Colonic mucosa (tissue), 4 donors: ENCODE measurements at places on chromosomes 13 and 19. TPM values are rescaled to one million over a fixed set of nuclear protein-coding genes. Genes with fewer than 3 reads are reported as not detected.

DNA sequence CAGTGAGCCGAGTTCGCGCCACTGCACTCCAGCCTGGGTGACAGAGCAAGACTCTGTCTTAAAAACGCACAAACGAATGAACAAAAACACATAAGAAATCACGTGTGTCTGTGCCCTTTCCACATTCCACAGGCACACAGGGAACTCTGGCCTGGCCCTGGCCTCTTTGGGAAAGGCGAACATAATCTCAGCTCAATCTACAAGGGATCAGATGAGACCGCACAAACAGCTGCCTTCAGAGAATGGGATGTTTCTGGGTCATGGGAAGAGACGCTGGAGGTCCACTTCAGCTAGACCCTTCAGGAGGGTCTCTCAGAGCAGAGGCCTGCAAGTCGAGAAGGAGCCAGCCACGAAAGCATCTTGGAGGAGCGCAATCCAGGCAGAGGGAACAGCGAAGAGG is 6.3 kb upstream of the CRTC1 start:
- no peaks in the 10 kb centered on the region for H3K4me1 ChIP-seq
- no peaks in the 10 kb centered on the region for H3K36me3 ChIP-seq
- no peak overlapping the region for H3K4me3 ChIP-seq
- no peaks in the 10 kb centered on the region for H3K27me3 ChIP-seq

- no peaks in the 10 kb centered on the region for H3K36me3 ChIP-seq
- no peak overlapping the region for H3K27ac ChIP-seq
- DNase-seq, result no peak
These were observed 23.1 kb downstream of the LRFN3 start for GRCh38 chr19:35959040-35959967.

DNA sequence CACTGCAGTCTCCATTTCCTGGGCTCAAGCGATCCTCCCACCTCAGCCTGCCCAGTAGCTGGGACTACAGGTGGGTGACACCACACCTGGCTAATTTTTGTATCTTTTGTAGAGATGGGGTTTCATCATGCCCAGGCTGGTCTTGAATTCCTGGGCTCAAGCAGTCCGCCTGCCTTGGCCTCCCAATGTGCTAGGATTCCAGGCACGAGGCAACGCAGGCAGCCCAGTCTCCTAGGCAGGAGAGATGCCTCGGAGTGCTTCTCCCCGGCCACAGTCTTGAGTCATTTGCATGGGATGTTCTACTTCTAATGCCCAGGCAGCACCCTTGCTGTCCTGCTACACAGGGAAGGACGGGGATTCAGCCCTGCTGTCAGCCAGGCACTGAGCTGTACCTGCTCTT is 8.7 kb downstream of the MICOS13 start:
- H3K4me1 ChIP-seq, result no peaks in the 10 kb centered on the region
- H3K4me3 ChIP-seq, result no peak overlapping the region
- DNase-seq, result no peak
- H3K27me3 ChIP-seq, result no peaks in the 10 kb centered on the region

DNA sequence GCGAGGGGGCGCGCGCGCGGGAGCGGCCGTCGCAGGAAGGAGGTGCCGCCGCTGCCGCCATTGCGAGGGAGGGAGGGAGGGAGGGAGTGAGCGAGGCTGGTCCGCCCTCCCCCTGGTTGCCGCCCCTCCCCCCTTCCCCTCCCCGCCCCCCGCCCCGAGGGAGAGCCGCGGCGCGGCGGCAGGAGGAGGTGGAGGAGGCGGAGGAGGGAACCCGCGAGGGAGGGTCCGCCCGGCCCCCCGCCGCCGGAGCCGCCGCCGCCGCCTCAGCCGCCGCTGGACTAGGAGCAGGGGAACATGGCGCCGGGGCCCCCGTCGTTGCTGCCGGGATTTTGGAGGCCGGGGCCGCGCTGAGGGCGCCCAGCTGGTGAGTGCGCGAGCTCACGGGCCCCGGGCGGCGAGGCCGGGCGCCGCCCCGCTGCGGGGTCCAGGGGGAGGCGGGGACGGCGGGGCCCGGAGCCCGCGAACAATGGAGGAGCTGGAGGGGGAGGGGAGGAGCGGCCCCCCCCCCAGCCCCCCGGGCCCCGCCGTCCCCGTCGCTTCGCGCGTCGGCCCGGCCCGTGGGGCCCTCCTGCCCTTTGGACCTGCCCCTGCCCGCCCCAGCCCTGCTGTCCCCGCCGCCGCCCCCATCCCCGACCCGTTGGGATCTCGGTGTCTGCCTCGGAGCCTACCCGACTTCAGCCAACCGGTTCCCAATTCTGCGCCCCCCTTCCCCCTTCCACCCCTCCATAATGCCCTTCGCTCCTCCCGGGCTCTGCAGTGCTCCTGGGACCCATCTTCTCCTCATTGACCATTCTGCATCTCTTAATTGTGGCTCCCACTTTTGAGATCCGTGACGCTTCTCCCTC is at the start of gene ARHGAP35:
TSS of gene ARHGAP35 (plus strand) at position 152 of the 845 bp plus-strand sequence. CDS start 57,679 bp downstream, outside the sequence.
- peak; percentile 51 for DNase-seq
- no peaks in the 10 kb centered on the region for H3K27me3 ChIP-seq
- H3K4me1 ChIP-seq, result peaks cover 12% of the 10 kb centered on the region
- H3K27ac ChIP-seq, result peak within 1 kb of the TSS; percentile 96
- peak within 1 kb of the TSS; percentile 90 for H3K4me3 ChIP-seq

- no peak overlapping the region for H3K4me3 ChIP-seq
- no peaks in the 10 kb centered on the region for H3K36me3 ChIP-seq
- DNase-seq, result no peak
- H3K4me1 ChIP-seq, result no peaks in the 10 kb centered on the region
- no peak overlapping the region for H3K27ac ChIP-seq
- H3K27me3 ChIP-seq, result no peaks in the 10 kb centered on the region
These were observed 8.7 kb downstream of the ATP12A start for GRCh38 chr13:24688950-24689349.

- no peak overlapping the region for H3K4me3 ChIP-seq
- no peak for DNase-seq
- H3K27ac ChIP-seq, result no peak overlapping the region
- no peaks in the 10 kb centered on the region for H3K27me3 ChIP-seq
These were observed 343.7 kb upstream of the ARGLU1 start for GRCh38 chr13:106911627-106912026.

DNA sequence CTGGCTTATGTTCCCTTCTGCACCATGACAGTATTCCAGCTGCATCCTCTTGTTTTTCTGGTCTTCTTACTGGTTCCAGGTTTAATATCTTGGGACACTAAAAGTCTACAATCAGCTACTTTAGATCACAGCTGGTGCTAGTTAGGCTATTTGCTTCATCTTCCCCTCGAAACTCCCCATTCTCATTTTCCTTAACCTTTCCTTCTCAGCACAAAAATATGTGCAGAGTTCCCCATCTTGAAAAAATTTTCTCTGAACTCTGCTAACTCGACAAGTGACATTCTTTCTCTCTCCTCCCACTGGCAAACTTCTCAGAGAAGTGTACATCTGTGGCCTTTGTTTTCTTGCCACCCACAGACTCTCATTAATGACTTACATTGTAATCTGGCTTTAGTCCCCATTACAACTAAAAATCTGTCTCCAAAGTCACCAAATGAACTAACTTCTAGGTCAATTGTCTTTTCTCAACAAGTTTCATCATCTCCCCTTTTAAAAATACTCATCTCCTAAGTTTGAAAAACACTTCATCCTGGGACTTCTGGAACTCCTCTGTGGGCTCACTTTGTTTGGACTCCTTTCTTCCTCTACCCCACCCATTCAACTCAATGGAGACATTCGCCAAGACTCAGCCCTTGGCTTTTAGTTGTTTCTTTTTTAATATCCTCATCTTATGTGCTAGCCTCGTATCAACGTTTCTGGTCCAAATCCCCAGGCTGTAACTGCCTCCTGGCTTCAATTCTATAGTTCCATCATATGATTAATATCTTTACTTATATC is 7.1 kb upstream of the KL start:
- H3K4me3 ChIP-seq, result no peak overlapping the region
- no peak for DNase-seq
- no peaks in the 10 kb centered on the region for H3K36me3 ChIP-seq

DNA sequence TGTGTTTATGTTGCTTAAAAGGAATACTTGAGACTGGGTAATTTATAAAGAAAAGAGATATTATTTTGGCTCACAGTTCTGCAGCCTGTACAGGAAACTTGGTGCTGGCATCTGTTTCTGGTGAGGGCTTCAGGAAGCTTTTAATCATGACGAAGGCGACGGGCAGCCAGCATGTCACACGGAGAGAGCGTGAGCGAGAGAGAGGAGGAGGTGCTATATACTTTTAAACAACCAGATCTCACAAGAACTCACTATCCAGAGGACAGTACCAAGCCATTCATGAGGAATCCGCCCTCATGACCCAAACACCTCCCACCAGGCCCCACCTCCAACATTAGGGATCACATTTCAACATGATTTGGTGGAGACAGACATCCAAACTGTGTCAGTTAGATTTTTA is 163.4 kb upstream of the TSC22D1 start:
- H3K27ac ChIP-seq, result no peak overlapping the region
- H3K36me3 ChIP-seq, result no peaks in the 10 kb centered on the region
- H3K27me3 ChIP-seq, result no peaks in the 10 kb centered on the region
- no peak overlapping the region for H3K4me3 ChIP-seq

Gene LGALS14
- not detected for total RNA-seq
